ENCODE measurements at places on chromosomes 4 and X. TPM values are rescaled to one million over a fixed set of nuclear protein-coding genes. Genes with fewer than 3 reads are reported as not detected.
A peak's percentile ranks its signal among the peaks of the same experiment; 100 is the strongest.

GPR119 gene
- total RNA-seq = not detected

RPL9 gene
- total RNA-seq = 963 TPM

- H3K27ac ChIP-seq = no peak overlapping the region
- no peaks in the 10 kb centered on the region for H3K4me1 ChIP-seq
- no peaks in the 10 kb centered on the region for H3K27me3 ChIP-seq
- no peak overlapping the region for H3K4me3 ChIP-seq
These were observed 105.1 kb upstream of the MXRA5 start for GRCh38 chrX:3451571-3451970.

DNA sequence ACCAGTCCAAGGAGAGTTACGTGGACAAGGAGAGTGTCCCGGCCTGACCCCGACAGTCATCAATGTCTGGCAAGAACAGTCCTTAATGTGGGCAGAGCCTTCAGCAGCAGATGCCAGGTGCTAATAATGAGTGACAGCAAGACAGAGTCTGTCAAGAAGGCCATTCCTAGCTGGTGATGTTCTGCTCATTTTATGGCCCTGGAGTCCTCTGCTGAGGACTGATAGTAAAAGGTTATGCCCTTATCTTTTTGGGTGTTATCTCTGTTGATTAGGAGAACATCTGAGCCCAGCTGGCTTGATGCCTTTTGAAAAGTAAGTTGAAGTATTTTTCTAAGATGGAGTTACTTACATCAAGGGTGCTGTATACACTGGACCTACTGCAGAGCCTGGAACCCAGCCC is 67.3 kb downstream of the SLC34A2 start:
- H3K27ac ChIP-seq = no peak overlapping the region
- no peaks in the 10 kb centered on the region for H3K4me1 ChIP-seq
- no peak overlapping the region for H3K4me3 ChIP-seq
- DNase-seq = no peak
- no peaks in the 10 kb centered on the region for H3K27me3 ChIP-seq

- H3K27ac ChIP-seq = peak overlapping the region; percentile 68
- peak overlapping the region; percentile 65 for H3K4me3 ChIP-seq
- H3K4me1 ChIP-seq = peaks cover 11% of the 10 kb centered on the region
- H3K27me3 ChIP-seq = no peaks in the 10 kb centered on the region
These were observed 707 bp upstream of the SHROOM4 start for GRCh38 chrX:50814701-50815100.

SLC10A4 gene
- total RNA-seq = 0.26 TPM

DNA sequence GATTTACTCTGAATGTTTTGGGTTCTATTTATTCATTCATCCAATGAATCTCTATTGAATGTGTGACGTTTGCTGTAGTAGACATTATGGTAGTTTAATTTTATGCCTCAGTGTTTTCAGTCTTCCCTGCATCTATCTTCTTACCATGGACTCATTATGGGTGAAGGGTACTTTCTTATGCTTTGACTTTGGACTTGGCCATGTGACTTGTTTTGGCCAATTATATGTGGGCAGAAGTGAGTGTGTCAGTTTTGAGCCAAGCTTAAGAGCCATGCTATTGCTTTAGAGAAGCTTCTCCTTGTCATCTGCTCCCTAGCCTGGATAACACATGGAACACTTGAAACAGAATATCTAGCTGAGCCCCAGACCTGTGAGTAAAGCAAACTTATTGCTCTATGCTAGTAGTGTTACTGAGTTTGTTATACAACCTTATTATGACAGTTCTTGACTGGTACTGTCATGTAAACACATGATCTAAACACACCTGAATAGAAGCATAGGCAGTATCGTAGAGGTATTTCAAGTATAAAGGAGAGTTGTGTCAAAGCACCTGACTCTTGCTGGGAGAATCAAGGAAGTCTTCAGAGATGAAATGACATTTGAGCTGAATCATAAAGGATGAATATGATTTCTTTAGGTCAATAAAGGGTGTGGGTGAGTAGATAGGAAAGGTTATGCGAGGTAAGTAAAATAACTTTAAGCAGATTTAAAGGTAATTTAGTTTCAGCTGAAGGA is 128.4 kb downstream of the NAA11 start:
- DNase-seq = no peak
- H3K36me3 ChIP-seq = no peaks in the 10 kb centered on the region

GRCh38 chr4:35900286-35901243 is 343.7 kb downstream of the ARAP2 start:
- H3K27me3 ChIP-seq = no peaks in the 10 kb centered on the region
- H3K4me3 ChIP-seq = no peak overlapping the region
- H3K27ac ChIP-seq = no peak overlapping the region
- DNase-seq = no peak
- H3K36me3 ChIP-seq = no peaks in the 10 kb centered on the region

DNA sequence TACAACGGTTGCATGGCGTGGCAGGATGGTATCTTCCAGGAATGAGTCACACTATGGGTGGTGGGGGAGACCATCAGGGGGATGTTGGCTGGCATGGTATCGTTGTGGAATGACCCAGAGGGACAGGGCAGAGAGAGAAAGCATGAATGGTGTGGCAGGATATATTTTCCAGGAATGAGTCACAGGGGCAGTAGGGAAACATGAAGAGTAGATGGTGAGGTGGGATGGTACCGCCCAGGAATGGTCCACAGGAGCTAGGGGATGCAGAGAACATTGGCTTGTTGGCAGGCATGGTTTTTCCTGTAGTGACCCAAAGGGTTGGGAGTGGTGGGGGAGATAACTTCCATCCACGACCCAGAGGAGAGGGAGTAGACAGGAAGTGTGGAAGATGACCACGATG is 62.4 kb downstream of the MAOA start:
- no peaks in the 10 kb centered on the region for H3K36me3 ChIP-seq
- no peaks in the 10 kb centered on the region for H3K27me3 ChIP-seq
- H3K4me3 ChIP-seq = no peak overlapping the region
- H3K4me1 ChIP-seq = no peaks in the 10 kb centered on the region

DNA sequence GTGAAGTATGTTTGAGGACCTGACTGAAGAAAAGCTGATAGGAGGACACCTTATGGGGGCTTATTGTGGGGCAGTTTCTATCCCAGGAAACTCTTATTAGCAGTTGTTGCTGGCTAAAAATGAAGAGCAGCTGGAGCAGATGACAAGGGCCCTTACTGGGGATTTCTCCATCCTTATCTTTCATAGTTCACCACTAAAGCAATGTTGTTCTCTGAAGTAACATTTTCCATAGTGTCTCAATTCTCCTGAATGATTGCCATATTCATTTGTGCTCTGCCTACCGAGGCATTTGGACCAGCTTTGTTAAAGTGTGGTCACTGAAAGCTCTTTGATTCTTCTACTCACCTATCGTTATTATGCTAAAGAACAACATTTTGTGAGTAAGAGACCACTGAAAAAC is 7.7 kb downstream of the ENOX2 start:
- H3K4me1 ChIP-seq = peaks cover 3% of the 10 kb centered on the region
- no peaks in the 10 kb centered on the region for H3K27me3 ChIP-seq
- no peak overlapping the region for H3K27ac ChIP-seq
- H3K4me3 ChIP-seq = no peak overlapping the region
- peak; percentile 8 for DNase-seq
- H3K36me3 ChIP-seq = no peaks in the 10 kb centered on the region

FRMD7 gene
- total RNA-seq = not detected

DNA sequence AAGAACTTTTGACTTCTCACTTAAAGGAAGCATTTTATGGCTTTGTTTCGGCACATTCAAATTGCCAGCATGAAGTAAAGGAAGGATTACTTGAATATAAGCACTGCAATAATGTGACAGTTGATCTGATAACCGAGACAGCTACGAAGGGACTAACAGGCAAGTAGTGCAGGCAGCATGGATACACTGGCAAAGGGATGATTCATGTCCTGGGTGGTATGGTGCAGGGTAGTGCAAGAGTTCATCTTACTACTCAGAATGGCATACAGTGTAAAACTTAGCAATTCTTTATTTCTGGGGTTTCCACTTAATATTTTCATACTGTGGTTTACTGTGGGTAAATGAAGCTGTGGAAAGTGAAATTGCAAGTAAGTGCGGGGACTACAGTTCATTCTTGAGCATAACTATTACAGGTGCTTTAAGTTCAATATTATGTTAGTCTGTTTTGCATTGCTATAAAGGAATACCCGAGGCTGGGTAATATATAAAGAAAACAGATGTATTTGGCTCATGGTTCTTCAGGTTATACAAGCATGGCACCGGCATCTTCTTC is 611.8 kb downstream of the SPOCK3 start:
- H3K4me1 ChIP-seq = no peaks in the 10 kb centered on the region
- H3K36me3 ChIP-seq = no peaks in the 10 kb centered on the region
- no peaks in the 10 kb centered on the region for H3K27me3 ChIP-seq

DNA sequence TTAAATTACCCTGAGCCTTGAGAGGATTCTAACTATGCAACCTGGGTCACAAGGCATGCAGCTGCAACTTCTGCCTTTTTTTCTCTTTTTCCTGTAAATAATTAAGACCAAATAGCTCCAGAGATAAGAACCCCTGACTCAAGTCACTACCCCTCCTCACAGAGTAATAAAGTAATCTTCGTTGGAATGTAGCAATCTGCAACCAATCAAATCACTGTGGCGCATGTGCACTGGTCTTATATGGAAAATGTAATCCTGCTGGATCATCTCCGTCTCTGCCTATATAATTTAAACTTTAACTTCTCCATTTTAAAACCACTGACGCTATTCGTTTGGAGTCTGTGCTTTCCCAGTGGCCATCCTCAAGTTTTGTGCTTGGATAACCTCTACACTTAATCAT is 6.1 kb upstream of the EFHC2 start:
- no peak overlapping the region for H3K4me3 ChIP-seq
- H3K4me1 ChIP-seq = no peaks in the 10 kb centered on the region
- H3K36me3 ChIP-seq = no peaks in the 10 kb centered on the region

GLUD2 gene
- total RNA-seq = 0.53 TPM

DNA sequence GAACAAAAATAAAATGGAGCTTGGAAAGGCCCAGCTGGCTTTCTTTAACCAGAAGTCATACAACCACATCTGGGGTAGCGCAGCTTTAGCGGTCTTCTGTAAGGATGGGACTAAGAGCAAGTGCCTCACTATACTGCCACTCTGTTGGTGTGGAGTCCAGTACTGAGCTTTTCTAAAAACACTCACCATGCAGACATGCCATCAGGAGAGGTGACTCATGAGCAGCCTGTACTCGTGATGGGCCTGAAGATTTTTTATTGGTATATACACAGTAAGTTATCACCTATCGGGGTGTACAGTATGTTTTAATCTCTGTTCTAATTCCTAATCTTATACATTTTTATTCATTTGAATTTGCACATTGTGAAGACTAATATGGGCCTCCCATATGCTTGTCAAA is 9.6 kb downstream of the PPP3CA start:
- no peaks in the 10 kb centered on the region for H3K4me1 ChIP-seq
- DNase-seq = no peak
- no peak overlapping the region for H3K27ac ChIP-seq
- no peaks in the 10 kb centered on the region for H3K36me3 ChIP-seq
- H3K27me3 ChIP-seq = no peaks in the 10 kb centered on the region

GRCh38 chrX:70175338-70175737 is 1.9 kb upstream of the DGAT2L6 start:
- no peak overlapping the region for H3K27ac ChIP-seq
- DNase-seq = no peak
- no peak overlapping the region for H3K4me3 ChIP-seq
- H3K36me3 ChIP-seq = no peaks in the 10 kb centered on the region
- H3K27me3 ChIP-seq = no peaks in the 10 kb centered on the region
- peaks cover 28% of the 10 kb centered on the region for H3K4me1 ChIP-seq

- no peaks in the 10 kb centered on the region for H3K4me1 ChIP-seq
- no peak overlapping the region for H3K4me3 ChIP-seq
- no peak overlapping the region for H3K27ac ChIP-seq
- H3K27me3 ChIP-seq = no peaks in the 10 kb centered on the region
These were observed 115.2 kb downstream of the GABRA2 start for GRCh38 chr4:46274717-46275116.

DNA sequence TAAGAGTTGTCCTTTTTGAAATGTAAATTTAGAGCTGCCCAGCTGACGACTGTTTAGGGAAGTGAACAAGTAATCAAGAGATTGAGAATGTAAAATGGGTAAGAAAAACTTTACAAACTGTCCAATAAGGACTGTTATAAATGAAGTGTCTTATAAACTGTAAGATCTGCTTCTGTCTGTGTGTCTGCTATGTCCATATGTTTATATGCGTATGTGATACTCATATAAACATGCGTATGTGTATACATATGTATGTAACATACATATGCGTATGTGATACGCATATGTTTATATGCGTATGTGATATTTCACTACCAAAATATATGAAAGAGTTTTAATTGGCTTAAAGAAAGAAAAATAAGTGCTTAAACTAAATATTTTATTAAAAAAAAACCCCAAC is 416.0 kb upstream of the GALNTL6 start:
- DNase-seq = no peak
- no peak overlapping the region for H3K27ac ChIP-seq
- no peaks in the 10 kb centered on the region for H3K36me3 ChIP-seq
- no peak overlapping the region for H3K4me3 ChIP-seq
- no peaks in the 10 kb centered on the region for H3K4me1 ChIP-seq

PTTG2 gene
- total RNA-seq = not detected

GRCh38 chr4:8160233-8160560 is 1.6 kb upstream of the ABLIM2 start:
- H3K4me3 ChIP-seq = no peak overlapping the region
- H3K36me3 ChIP-seq = no peaks in the 10 kb centered on the region
- H3K27me3 ChIP-seq = peaks cover 23% of the 10 kb centered on the region
- no peak for DNase-seq
- no peak overlapping the region for H3K27ac ChIP-seq
- H3K4me1 ChIP-seq = peaks cover 4% of the 10 kb centered on the region

DNA sequence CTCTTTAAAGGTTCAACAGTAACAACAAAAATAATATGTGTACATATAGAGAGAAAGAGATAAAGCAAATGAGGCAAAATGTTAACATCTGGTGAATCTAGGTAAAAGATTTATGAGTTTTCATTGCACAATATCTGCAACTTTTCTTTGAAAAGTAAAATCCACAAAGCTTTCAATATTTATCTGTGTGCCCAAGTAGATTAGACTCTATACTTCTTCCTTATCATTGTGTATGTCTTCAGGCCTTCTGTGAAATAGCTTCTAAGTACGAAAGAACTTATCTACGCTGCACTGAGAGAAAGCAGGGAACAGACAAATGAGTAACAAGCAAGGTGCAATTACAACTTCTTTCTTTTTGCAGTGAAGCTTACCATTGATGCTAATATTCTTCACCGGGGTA is 81.6 kb downstream of the NPNT start:
- no peak overlapping the region for H3K4me3 ChIP-seq
- no peak for DNase-seq
- H3K36me3 ChIP-seq = no peaks in the 10 kb centered on the region
- no peaks in the 10 kb centered on the region for H3K27me3 ChIP-seq
- peaks cover 3% of the 10 kb centered on the region for H3K4me1 ChIP-seq

- H3K4me1 ChIP-seq = no peaks in the 10 kb centered on the region
- no peak overlapping the region for H3K4me3 ChIP-seq
- H3K36me3 ChIP-seq = no peaks in the 10 kb centered on the region
- H3K27ac ChIP-seq = no peak overlapping the region
- no peaks in the 10 kb centered on the region for H3K27me3 ChIP-seq
These were observed 64.8 kb upstream of the NR0B1 start for GRCh38 chrX:30373951-30374350.

DNA sequence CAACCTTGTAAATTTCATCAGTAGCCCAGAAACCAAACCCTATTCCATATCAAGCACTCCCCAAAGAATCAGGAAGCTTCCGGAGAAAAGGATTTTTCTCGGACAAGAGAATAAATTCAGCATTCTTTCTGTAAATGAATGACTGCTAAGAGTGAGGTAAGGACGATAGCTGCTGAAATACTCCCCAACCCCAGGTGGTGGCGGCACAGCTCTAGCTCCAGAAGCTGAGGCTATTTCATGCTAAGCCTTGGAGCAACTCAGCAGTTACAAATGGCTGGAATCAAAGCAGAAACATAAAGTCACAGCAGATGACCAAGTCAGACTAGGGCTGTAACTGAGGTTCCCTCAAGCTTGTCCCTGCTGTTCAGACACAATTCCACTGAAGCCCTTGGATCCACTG is 13.9 kb upstream of the PCDH19 start:
- no peaks in the 10 kb centered on the region for H3K27me3 ChIP-seq
- no peaks in the 10 kb centered on the region for H3K4me1 ChIP-seq
- no peak overlapping the region for H3K27ac ChIP-seq
- H3K36me3 ChIP-seq = no peaks in the 10 kb centered on the region
- H3K4me3 ChIP-seq = no peak overlapping the region

Measured in astrocyte (in vitro differentiated cells and primary cell).